Fibroblast of lung (primary cell): ENCODE measurements at places on chromosomes 1 and 21. TPM values are rescaled to one million over a fixed set of nuclear protein-coding genes. Genes with fewer than 3 reads are reported as not detected.

DNA sequence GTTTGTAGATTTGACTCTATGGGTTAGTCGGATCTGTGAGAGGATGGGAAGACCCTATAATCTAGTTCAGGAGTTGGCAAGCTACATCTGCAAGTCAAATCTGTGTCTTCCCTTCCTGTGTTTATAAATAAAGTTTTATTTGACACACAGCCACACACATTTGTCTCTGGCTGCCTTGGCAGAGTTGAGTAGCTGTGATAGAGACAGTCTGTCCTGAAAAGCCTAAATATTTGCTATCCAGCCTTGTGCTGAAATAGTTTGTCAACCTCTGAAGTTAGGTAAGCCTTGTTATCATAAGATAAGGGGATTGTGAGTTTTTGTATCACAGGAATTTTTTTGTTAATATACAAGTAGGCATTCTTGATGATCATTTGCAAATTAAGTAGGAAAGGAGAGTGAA is 136.8 kb downstream of the NOS1AP start:
- no peak for DNase-seq

- DNase-seq: no peak
These were observed 1176.5 kb downstream of the NCAM2 start for GRCh38 chr21:22174746-22175145.

- no peak for DNase-seq
These were observed 11.8 kb upstream of the NTMT2 start for GRCh38 chr1:170133766-170134495.

GRCh38 chr1:235329139-235329902 is 951 bp downstream of the GGPS1 start:
- DNase-seq: no peak

DNA sequence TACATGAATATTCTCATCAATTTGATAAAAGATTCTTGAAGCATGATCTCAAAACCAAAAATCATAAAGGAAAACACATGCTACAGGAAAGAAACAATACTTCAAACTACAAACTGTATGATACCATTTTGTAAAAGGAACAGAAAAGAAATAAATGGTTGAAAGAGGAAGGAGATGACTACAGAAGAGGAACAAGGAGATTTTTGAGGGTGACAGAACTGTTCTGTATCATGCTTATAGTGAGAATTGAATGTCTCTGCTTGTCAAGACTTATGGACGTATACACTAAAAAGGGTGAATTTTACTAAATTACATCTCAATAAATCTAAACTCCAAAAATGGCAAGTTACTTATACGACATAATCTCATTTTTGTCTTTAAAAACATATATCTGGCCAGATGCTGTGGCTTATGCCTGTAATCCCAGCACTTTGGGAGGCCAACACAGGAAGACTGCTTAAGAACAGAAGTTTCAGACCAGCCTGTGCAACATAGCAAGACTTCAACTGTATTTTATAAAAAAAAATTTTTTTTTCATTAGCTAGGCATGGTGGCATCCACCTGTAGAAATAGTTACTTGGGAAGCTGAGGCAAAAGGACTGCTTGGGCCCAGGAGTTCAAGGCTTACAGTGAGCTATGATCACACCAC is 125.4 kb downstream of the EIF4G3 start:
- DNase-seq: no peak

- peak; percentile 64 for DNase-seq
These were observed 222.4 kb downstream of the LRRC40 start for GRCh38 chr1:69982992-69983391.

- no peak for DNase-seq
These were observed 31.8 kb upstream of the ADAMTS1 start for GRCh38 chr21:26877018-26877417.

GRCh38 chr1:23930861-23931490 is 17.8 kb upstream of the CNR2 start:
- DNase-seq: peak; percentile 69

DNA sequence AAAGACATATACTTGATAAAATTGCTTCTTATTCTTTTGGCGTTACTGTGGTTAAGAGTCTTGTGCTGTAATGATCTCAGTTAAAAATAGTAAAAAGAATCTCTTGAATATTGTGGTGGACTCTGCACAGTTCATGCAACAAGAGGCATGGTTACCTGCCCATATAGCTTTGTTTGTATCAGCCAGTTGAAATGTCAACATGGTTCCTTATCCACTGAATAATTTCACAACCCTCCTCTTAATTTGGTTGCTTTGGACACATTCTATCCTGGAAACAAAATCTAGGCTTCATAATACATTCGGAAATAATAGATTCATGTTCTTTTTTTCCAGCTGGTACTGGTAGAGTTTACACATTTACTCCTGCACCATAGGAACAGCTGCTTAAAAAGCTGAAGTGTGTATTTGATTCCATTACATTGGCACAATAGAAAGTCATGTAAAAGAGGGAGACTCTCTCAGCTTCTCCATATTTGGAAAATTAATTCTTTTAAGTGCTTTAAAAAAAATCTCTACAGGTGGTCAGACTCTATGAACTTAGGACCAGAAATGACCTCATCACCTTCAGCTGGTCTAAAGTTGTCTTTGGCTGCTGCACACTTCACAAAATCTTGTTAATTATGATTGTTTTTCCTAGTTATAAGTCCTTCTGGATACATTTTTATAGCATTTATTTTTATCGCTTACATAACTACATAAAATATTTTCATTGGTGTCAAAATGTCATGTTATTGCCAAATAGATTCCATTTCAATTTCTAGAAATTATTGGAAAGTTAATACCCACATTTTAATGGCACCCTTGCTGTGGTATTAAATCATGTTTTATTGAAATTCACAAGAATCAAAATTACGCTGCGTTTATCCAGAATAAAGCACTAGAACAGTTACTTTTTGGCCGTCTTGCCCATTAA is 100.2 kb downstream of the LTN1 start:
- no peak for DNase-seq

DNA sequence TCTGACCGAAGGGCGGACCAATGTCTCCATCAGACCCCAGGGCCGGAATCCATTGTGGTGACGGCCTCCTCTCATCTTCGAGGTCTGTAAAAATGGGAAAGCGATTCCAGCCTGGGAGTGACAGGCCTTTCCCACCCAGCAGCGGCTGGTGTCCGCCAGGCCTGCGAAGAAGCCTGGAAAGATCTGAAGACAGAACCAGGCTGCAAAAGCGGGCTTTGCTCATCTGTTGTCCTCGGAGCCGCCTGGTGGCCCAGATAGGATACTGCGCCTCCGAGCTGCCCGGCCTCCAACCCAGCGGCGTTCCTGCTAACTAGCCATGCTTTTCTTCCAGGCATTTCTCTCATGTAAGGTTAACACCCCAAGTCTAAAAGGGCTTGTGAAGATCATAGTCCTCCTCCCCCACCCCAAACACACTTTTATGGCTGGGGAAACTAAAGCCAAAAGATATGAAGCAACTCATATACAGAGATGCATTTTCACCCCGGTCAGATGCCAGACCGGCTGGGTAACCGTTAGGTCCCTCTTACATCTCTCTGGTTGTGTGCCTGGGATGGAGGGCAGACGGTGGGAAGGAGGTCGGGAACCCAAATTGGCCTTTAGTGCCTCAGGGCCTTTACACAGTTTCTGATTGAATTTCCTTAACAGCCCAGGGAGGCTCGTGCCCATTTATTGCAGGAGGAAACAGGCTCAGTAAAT is 1.9 kb upstream of the DHRS3 start:
- peak; percentile 80 for DNase-seq

DNA sequence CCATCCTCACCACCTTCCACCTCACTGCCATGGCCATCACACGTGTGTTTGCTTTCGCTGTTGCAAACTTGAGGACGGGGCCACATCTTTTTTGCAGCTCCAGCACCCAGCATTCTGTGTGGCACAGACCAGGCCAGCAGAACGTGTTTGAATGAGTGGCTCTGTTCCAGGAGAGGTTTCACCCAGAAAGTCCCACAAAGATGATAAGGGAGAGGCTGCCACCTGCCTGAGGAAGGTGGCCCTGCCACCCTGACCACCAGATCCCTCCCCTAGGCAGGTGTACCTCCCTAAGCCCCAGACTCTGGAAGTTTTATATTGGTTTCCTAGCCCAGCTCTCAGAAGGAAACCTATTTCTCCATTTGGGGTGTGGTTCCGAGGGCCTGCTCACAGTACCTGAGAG is 252.1 kb downstream of the KAZN start:
- peak; percentile 8 for DNase-seq

GRCh38 chr1:17081439-17081838 is 27.6 kb upstream of the SDHB start:
- no peak for DNase-seq

DNA sequence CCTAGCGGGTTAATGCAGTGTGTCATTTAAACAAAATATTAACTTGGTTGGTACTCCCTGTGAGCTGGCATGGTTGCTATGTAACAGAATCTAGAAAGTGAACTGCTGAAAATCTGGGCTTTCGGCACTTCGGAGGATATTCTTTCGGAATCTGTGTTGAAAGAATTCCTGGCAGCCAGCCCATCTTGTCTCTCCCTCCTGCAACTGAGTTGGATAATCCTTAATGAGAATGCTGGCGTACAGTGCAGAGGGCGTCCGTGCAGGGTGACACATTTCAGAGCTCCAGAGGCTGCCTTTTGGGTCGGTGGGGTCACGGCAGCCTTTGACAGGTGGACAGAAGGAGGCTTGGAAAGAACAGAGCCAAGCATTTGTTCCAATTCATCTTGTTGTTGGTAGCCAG is 3.7 kb downstream of the KAZN start:
- DNase-seq: peak; percentile 51

DNA sequence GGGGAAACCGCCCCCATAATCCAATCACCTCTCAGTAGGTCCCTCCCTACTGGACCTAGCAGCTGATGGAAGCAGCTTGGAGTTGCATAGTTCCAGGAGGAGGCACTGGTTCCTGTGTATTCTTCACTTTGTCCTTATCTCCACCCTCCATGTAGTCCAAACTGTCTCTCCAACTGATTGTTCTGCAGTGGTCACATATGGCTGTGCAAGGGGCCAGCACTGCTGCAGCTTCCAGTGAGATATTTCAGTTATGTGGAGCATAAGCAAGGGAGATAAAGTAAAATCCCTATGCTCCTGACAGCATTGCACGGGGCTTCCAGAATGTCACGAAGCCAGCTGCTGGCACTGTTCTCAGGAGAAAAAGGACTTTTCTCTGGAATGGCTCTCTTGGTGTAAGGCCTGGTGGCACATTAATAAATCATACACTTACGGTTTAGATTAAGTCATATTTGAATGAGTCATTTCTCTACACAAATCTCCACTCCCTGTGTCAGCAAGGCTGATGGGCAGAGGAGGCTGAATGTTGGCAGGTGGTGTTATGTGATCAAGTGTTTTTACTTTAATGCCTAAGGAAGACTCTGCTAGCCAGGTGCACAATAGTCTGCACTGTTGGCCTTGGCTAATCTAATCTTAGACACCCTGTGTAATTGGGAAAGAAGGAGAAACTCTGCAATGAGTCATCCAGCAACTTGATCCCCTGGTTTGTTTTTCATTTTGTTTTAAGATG is 93.4 kb downstream of the KCNK1 start:
- peak; percentile 19 for DNase-seq

- DNase-seq: peak; percentile 73
These were observed 60.5 kb downstream of the MAP3K7CL start for GRCh38 chr21:29190923-29191331.

DNA sequence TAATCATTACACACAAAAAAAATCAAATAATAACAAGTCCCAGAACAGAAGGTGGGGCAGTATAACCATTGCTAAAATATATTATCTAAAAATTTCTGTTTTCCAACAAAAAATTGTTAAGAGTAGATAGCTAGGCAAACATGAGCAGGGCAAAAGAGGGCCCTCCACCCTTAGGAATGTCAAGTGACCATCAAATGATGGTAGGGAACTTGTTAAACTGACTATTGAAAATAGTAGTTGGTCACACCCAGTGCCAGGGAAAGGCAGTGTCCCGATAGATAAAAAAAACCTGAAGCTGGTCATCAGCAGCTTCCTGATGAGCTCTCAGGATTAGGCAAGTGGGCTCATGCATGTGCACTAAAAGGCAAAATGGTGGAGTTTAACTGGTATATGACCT is 18.4 kb upstream of the COP1 start:
- DNase-seq: no peak

- peak; percentile 24 for DNase-seq
These were observed 2.8 kb downstream of the CERS2 start for GRCh38 chr1:150971583-150972416.

- peak; percentile 68 for DNase-seq
These were observed 794 bp downstream of the NID1 start for GRCh38 chr1:236063919-236064673.

DNA sequence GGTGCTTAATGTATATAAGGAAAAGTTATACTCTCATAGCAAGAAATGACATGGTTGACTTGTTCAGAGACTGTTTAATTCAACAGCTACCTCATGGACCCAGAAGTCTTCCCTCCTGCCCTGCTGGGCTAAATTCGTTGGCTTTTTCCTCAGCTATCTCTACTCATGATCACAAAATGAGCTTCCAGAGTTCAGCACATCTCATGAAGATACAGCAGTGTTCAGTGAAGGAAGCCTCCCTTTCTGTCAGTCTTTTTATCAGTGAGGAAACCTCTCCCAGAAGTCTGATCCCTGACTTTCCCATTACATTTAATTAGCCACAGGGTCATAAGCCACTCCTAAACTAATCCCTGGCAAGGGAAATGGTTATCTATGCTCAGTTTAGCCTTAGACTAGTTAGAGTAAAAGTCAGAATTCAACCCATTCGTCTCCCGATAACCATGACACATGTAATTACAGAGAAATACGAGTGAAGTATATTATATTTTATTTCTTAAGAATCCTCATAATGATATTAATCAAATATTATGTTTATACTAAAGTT is 97.5 kb downstream of the DENND1B start:
- no peak for DNase-seq

- DNase-seq: no peak
These were observed 12.0 kb downstream of the ZFYVE9 start for GRCh38 chr1:52153898-52154297.

GRCh38 chr21:45634511-45635183 is 8.9 kb upstream of the PCBP3 start:
- peak; percentile 70 for DNase-seq

DNA sequence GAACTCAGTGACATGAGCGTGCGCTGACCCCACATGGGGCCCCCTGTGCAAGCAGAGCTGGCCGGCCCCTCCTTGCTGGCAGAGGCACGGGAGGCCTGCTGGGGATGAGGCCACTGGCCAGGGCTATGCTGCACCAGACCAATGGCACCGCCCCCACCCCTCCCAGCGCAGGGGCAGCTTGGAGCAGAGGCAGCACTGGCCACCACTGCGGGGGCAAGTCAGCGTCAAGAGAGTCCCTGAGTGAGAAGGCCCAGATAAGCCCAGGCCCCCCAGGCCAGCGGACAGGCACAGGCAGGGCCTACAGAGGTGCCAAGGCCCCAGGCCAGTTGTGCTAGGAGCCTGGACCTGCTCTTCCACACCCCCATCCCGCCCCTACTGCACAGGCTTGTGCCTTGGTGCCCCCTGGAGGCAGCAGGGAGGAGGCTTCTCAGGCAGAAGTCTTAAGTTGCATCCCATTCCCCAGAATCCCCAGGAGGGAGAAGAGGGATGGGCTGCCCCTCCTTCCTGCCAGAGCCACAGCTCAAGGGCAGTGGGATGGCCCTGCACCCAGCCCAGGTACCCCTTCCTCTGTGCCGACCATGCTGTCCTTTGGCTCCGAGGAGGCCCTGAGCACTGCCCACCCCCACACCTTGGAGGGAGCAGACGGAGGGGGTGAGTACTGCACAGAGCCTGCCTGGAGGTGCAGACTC is 35.8 kb downstream of the EPHX1 start:
- DNase-seq: peak; percentile 67

The ASCL5 gene
- under 0.01 TPM in 1 of 2 replicates, not detected in the other for total RNA-seq

The GCSAML gene
- total RNA-seq: not detected in 2 replicates

The FCER1G gene
- total RNA-seq: not detected in 2 replicates

The SRSF4 gene
- total RNA-seq: 46.2 and 51.4 TPM in 2 replicates

The MAST2 gene
- total RNA-seq: 17.5 and 24.9 TPM in 2 replicates

The AIM2 gene
- total RNA-seq: not detected in 2 replicates

The HRNR gene
- not detected in 2 replicates for total RNA-seq

The HPDL gene
- total RNA-seq: 0.17 and 0.26 TPM in 2 replicates
